ENCODE measurements at places on chromosomes 11 and 22.

- no peak for DNase-seq
Measured at GRCh38 chr22:24063986-24064385, 52.9 kb downstream of the CABIN1 start.

DNA sequence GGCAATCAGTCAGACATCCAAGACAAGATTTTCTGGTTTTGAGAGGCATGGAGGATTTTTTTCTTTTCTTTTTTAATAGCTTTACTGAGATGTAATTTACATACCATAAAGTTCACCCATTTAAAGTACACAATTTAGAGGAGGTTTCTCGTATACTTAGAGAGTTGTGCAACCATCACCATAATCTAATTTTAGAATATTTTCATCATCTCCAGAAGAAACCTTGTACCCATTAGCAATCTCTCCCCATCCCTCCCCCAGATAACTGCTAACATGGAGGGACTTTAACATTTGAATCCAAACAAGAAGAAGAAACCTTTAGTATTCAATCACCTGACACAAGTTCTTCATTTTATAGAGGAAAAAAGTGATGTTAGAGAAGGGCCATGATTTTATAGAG, 83.6 kb downstream of the CLPB start:
- no peak for DNase-seq

DNA sequence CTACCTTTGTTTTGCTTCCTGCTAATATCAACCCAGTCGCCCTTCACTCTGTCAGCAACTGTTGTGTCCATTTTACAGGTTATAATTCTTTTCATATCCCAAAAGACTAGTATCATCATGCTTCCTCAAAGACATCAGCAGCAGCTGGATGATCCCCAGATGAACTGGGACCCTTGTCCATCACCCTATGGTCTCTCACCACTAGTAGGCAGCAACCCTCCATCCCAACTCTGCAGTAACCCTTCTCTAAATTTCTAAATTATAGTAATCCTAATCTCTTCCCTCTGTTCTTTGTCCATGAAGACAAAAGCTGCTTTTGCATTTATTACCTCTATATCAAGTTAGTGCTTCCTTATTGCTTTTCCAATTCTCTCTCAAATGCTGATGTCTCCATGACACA, 1025.8 kb downstream of the FAM181B start:
- DNase-seq = no peak

DNA sequence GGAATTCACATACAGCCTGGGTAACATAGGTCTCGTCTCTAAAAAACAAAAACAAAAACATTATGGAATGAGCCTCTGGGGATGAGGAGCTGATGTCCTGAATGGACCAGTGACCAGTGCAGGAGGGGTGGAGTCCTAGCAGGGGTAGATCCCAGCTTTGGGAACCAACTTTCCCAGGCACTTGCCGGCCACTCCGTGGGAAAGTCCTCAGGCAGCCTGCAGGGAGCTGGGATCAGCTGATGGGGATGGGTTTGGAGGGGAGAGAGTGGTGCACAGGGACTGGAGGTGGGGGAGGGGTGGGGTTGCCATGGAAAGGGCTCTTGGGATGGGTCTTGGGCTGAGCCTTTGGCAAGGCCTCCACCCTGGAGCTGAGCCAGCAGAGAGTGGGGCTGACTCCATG, 19.1 kb downstream of the MGAT3 start:
- no peak for DNase-seq

GRCh38 chr22:44404341-44405020, 91.7 kb upstream of the SHISAL1 start:
- no peak for DNase-seq

- no peak for DNase-seq
Measured at GRCh38 chr22:40396882-40397281, 26.5 kb downstream of the SGSM3 start.

DNA sequence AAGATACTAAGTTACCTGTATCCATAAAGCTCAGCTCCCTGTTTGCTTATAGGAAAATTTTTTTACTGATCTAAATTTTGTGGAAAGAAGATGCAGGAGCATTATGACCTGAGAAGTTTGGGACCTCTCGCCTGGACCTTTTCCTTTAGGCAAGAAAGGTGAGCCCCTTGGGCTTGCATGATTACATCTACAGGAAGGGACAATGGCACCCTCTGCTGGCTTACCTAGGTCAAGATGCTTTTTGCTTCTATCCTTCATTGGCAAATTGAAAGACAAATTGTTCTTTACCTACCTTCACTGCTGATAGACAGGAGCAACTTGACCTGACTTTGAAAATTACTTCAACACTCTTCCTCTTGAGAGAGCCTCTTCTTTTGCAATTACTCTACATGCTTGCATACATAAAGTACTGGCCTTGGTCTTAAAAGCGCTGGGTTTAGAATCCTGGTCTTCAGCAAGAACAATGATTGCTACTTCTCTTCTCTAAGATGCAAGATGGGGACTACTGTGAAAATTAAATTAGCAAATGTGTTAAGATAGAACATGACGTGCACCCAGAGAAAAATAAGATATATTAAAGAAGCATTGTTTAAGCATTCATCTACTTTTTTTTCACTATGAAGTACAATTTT, 147.2 kb downstream of the TRPC6 start:
- no peak for DNase-seq

- DNase-seq = no peak
Measured at GRCh38 chr11:33689085-33689484, 11.5 kb downstream of the C11orf91 start.

DNA sequence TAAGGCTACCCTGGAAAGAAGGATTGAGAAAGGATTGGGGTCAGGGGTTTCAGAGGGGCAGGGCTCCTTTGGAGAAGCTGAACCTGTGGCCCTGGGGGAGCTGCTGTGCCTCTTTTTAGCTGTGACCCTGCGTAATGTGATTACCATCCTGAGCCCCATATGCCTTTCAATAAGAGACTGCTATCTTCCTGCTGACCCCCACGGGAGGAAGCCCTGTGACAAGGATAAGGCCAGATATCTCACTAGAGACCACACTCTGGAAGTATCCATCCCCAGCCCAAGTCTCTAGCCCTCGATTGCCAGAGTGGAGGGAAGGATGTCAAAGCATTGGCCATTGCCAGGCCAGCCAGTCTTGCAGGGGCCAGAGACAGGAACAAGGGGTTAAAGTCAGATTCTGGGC, 4.8 kb upstream of the SLC39A13 start:
- no peak for DNase-seq

- DNase-seq = no peak
Measured at GRCh38 chr22:45860201-45860600, 116.8 kb downstream of the WNT7B start.

DNA sequence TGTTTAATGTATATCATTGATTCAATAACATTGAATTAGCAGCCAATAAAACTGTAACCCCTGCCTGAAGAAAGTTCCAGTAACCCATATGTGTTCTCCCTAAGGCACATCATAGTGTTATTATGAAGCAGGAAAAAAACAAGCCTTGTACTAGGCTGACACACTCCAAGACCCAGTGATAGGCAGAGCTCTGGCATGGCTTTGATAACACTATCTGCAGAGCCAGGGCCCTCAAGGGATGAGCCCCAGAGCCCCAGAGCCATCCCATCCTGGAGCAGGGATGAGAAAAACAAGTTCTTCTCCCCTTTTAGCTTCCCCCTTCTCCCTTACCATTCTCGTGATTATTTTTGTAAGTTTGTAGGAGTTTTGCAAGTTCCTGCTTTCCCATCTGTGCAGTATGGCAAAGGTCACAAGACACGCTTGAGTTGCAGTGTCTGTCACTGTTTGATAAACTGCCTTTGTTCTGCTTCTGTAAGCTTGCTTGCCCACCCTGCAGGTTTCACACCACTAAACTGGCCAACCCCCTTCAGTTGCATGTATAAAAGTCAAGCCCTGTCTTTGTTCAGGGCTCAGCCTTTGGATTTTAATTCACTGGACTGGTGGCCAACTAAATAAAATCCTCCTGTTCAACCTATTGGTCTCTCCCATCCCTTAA, 22.3 kb upstream of the GUCY1A2 start:
- DNase-seq = no peak

DNA sequence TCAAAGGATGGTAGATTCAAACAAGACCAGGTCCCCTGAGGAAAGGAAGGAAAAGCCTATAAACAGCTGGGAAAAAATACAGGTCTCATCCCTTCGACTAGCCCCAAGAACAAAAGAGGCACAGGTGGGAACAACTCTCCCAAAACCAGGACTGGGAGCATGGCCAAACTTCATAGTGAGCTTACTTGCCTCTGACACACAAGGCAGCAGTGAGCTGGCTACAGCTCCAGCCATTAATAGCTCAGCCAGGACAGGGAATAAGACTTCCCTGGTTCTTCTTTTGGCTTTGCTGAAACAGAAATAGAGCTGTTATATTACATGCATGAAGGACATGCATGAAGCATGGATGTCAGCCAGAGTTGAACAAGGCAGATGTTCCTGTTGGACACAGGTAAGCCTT, at the start of gene OR10A2:
OR10A2 (plus strand) TSS at position 97 of the 400 bp plus-strand sequence. CDS start 6,698 bp downstream, outside the sequence.
- no peak for DNase-seq

DNA sequence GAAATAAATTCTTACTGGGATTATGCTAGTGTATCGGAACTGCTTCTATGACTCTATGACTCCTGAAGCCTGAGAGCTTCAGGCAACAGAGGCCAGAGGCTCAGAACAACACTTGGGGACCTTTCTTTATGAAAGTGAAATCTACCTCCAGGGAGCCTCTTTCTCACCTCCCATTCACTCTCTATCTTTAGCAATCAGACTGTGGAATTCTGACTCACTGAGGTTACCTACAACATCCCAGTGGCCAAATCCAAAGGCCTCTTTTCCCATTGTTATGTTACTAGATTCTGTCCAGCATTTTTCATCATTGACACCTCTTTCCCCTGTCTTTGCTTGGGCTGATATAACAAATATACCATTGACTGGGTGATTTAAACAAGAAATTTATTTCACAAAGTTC, 14.1 kb upstream of the CYB5R2 start:
- DNase-seq = no peak

DNA sequence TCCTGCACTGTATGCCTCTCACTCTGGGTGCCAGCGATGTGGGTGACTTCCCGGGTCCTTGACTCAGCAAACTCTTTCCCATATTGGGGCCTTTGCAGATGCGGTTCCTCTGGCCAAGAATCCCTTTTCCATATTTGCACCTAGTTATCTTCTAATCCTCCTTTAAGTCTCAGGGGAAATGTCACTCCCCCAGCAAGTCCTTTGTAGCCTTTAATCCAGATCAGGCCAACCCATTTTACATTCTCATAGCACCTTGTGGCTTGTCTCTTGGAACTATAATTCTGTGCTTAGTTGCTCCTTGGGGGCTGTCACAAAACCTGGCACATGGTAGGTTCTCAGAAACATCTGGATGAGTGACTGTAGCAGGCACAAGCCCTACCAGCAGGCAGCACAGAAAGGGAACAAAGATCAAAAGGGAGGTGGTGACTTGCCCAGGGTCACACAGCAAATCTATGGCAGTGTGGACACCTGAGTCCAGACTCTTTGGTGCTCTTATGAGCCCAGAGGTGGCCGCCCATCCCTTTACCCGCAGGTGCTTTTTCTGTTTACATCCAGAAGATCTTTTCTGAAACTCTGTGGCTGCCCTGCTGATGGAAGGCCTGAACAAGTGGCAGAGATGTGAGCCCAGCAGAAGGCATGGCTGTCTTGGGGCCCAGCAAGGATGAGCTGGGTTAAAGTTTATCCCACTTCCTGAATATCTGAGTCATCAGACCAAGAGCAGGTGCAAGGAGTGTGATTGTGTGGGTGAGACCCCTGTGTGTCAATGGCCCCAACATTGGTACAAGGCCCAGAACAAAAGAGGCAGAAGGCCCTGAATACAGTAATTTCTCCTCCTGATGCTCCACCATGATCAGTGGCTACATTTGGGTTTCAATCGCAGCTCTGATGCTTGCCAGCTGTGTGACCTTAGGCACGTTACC, 78.6 kb upstream of the GRK3 start:
- DNase-seq = no peak

GRCh38 chr22:46674367-46674781, 54.2 kb downstream of the GRAMD4 start:
- peak; percentile 86 for DNase-seq

DNA sequence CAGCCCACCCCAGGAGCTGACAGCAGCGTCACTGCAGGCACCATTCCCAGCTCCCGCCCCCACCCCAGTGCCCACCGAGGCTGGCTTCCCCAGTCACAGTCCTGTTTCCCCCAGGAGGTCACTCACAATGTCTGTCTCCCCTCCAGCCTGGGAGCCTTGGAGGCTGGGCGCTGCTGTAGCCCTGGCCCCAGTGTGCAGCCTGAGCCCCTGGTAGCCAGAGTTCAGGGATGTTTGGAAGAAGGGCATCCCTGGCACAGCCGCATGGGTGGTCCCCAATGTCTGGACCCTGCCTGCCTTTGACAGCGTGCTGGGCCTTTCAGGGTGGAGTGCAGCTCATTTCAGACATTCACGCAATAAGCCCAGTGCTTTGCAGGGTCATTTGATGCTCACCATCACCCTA, 4.3 kb downstream of the CAPN5 start:
- DNase-seq = no peak

DNA sequence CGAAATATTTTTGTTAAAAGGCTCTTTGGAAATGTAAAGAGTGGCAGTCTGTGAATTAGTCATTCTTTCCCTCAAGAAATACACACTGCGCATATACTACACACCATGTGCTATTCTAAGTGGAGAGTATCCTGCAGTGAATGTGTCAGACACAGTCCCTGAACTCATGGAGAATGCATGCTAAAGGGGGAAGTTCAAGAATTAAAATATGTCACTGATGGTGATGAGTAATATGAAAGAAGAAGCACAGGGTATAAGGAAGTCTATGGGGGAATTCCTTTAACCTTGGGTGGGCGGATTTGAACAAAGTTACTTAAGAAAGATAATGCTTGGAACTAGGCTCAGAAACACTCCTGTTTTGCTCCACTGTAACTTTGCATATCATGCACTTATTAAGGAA, 153.0 kb downstream of the LRRC4C start:
- DNase-seq = no peak

- DNase-seq = no peak
Measured at GRCh38 chr11:720017-720641, 14.1 kb downstream of the EPS8L2 start.

GRCh38 chr22:29762263-29762662, 4.5 kb downstream of the ZMAT5 start:
- no peak for DNase-seq

All from stimulated activated CD8-positive, alpha-beta memory T cell treated with anti-CD3 and anti-CD28 coated beads, Interleukin-2, amount 100 ng/mL, for 1 hour (primary cell).